ENCODE measurements at places on chromosomes 16 and 17.

GRCh38 chr17:40915199-40915661, 22.2 kb downstream of the KRT23 start:
- no peak for DNase-seq

GRCh38 chr16:10339777-10340732, 45.8 kb upstream of the ATF7IP2 start:
- no peak for DNase-seq

GRCh38 chr16:47625115-47625567, 164.0 kb downstream of the PHKB start:
- no peak for DNase-seq

GRCh38 chr17:44844390-44844830, 3.3 kb upstream of the HIGD1B start:
- no peak for DNase-seq

GRCh38 chr17:78986649-78987328, 7.1 kb upstream of the LGALS3BP start:
- DNase-seq, result no peak

DNA sequence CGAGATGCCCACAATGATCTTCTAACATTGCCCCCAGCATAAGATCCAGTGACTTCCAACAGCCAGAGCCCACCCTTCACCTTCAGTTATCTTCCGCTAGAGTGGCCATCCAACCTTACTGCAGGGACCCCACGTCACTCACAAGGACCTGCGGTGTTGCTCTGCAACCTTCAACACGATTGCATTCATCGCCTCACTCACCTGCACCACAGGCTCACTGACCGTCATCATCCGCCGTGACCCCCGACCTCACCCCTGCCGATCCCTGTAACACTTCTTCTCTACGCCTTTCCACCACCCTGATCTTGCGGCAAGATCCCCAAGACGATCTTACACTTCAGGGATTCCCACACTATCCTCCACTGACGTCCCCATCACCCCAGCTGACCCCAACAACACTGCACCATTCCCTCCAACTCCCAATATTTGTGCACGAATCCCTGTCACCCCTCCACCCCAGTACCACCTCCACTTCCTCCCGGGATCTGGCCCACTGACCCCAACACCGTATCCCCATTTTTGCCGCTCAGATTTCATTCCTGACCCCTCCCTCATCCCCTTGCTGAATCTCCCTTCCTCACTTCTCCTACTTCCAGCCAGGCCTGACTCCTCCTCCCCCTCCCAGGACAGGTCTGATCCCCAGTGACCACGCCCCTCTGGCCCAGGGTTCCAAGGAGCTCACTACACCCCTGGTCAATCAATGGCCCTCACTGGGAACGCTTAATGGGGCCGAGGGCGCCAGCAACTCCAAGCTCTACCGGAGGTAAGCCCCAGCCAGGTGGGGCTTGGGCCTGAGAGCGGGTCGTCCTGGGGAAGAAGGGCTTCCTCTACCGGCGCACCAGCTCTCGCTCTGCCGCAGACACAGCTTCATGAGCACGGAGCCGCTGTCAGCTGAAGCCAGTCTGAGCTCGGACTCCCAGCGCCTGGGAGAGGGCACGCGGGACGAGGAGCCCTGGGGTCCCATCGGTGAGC, 7.6 kb downstream of the RUNDC3A start:
- DNase-seq, result no peak

DNA sequence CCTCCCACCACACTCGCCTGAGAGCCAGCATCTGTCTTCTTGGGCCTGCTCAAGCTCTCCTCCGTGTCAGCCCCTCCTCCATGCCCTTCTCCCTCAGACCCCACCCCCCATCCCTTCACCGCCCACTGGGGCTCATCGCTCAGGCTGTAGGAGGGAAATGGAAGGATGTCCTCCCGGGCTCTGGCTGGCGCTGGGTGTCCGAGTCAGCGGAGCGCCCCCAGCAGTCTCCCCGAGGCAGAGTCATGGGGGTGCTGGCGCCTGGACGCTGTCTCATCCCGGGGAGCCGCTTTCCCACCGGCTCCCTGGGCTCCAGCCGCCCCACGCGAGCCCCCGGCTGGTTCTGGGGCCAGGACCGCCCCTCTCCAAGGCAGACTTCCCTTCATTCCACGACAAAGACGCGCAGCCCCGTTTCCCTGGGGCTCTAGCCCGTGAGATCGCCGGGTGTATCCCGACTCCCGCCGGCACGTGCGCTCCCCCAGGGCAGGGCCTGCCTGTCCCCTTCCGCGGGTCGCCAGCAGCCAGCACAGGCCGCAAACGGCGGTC, 428 bp upstream of the ANTKMT start:
- no peak for DNase-seq

DNA sequence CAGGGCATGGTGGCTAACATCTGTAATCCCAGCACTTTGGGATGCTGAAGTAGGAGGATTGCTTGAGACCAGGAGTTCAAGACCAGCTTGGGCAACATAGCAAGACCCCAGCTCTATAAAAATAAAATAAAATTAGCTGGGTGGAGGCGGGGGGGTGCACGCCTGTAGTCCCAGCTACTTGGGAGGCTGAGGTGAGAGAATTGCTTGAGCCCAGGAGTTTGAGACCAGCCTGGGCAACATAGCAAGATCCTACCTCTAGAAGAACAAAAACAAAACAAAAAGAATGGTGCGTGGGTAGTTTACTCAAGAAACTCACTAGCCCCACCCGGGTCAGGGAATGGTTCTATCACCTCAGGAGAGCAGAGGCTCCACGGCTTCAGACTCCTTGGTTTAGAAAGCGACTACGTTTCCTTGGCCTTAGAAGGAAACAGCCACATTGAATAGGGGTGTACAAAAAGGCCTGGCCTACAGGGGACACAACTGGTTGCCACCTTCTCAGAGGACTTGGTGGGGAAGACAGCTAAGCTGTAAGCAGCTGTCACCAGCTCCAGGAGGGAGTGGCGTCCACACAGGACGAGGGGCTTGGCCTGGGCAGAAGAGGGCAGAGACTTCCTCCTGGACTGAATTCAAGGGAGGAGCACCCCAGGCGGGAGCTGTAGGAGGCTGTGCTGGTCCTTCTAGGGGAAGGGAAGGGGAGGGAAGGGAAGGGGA, 716 bp downstream of the TK1 start:
- no peak for DNase-seq

DNA sequence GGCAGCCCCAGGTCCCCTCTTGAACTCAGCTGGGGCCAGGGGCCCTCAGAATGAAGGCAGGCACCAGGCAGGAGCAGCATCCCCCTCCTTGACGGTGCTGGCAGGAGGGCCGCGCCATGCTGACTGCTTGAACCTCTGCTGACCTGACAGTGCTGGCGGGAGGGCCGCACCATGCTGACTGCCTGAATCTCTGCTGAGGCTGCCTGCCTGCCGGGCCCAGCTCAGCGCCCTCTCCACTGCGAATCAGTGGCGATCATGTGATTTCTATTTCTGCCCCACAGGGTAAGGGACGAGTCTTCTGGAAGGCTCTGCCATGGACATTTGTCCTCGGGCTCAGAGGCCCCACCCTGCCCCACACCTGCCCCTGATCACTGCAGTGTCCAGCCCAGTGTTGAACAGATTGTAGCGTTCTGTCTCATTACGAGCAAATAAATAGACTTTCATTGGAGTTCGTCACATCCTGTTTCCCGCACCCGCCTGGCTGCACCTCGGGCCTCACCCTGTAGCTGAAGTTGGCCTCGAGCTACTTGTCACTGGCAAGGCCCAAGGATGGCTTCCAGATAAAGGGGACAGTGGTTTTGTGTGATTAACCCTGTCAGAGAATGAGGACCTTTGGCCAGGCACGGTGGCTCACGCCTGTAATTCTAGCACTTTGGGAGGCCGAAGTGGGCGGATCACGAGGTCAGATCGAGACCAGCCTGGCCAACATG, 8.6 kb downstream of the C16orf90 start:
- DNase-seq, result no peak

GRCh38 chr17:82703935-82704865, 5.7 kb upstream of the RAB40B start:
- no peak for DNase-seq

DNA sequence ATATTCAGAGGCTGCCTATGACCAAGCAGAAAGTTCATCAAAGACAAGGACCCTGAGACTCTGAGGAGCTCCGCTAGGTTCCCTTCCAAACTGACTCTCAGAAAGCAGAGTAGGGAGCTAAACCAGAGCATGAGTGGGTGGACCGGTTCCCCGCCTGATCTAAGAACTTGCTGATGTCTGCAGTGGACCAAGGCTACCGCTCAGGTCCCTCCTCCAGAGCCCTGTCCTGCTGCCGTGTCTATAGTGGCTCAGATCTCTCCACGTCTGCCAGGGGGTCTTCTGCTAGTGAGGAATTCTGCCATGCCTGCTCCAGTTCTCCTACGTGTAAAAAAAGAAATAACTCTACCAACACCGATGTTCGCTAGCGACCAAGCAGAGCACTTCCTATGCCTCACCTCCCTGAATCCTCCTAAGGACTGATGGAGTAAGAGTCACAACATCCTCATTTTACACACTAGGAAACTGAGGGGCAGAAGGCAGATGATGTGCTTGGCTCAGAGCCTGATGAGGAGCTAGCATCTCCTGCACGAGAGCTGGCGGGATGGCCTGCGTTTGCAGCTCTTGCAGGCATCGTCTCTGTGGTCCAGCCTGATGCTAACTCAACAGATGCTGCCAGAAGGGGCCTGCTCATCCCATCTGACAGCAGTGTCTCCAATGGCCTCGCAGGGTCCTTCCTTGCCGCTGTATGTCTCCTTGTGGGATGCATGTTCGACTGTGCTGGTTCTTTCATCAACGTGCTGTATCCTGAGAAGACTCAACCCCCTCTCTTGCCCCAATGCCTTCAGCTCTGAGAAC, 265.5 kb downstream of the C16orf95 start:
- no peak for DNase-seq

Measured in lower leg skin (tissue), 4 donors.